ENCODE measurements at places on chromosomes 5 and 9. TPM values are rescaled to one million over a fixed set of nuclear protein-coding genes. Genes with fewer than 3 reads are reported as not detected.

- DNase-seq = no peak
Measured at GRCh38 chr5:58775701-58776262, 192.9 kb downstream of the RAB3C start.

GRCh38 chr5:56601641-56602071 is 213.7 kb upstream of the MAP3K1 start:
- no peak for DNase-seq

The C9orf50 gene
- not detected for total RNA-seq

GRCh38 chr9:82499337-82499736 is 510.8 kb downstream of the SPATA31D1 start:
- DNase-seq = no peak

The ELAVL2 gene
- total RNA-seq = 0.30 TPM

GRCh38 chr5:59501316-59501715 is 392.2 kb downstream of the PDE4D start:
- DNase-seq = no peak
